ENCODE measurements at places on chromosomes 12 and 14.

GRCh38 chr12:1932264-1932777 is 13.9 kb upstream of the CACNA2D4 start:
- no peak for DNase-seq

DNA sequence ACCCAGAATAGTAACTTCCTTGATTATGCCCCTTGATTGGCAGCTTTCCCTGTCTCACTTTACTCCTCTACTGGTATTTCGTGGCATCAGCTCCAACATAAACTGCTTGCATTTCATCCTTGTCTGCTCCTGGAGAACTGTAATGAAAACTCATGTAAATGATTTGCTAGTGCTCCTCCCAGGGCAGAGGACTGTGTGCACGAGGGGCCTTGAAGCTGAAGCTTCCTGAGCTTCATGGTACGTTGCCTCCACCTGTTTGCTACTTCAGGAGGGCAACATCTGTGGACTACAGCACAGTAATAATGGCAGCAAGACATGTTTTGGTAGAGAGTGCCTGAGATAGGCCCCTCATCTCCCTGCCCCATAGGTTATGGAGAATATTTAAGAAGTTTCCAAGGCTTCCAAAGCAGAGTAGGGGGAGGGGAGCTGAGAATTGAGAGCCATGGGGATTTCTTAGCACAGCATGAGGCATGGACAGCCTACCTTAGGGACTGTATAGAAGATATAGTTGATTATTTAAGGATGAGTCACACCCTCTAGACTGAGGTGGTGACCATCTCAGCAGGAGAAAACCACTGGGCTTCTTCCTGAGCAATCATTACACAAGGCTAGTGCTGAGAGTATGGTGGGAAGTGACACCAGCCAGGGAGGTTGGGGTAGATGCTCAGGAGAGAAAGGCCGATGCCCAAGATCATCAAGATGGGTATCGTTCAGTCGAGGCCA is 29.5 kb downstream of the CCDC198 start:
- no peak for DNase-seq

GRCh38 chr12:49357103-49357678 is 10.1 kb upstream of the SPATS2 start:
- DNase-seq, result no peak

GRCh38 chr12:90280033-90280432 is 571.4 kb upstream of the ATP2B1 start:
- DNase-seq, result no peak

DNA sequence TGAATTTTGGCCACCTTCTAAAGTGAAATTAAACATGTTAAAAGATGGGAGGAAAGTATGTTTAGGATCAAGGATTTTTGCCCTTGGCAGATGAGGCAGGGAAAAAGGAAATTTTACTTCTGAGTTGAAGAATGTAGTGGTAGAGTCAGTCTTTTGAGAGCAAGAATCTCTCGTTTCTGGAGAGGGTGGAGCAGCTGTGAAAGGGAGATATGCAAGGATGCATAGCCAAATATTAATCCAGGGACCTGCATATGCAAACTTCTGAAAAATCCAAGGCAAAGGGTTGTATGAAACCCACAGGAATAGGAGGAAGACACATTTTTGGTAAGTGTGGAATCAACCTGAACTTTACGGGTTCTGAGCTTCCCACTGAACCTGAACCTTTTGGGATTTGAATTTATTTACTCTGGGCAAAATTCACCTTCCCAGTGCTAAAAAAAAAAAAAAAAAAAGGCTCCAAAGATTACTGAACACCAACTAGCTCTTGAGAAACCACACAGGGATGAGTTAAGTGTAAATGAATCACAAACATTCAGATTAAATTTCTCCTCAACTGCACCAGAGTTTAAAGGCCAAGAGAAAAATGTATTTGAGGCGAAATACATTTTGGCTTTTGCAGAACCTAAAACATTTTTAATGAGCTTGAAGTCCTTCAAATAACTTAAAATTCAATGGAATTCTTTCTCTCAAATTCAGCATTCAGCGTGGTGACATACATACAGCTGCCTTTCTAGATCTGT is 187.1 kb upstream of the CDKN3 start:
- DNase-seq, result no peak

DNA sequence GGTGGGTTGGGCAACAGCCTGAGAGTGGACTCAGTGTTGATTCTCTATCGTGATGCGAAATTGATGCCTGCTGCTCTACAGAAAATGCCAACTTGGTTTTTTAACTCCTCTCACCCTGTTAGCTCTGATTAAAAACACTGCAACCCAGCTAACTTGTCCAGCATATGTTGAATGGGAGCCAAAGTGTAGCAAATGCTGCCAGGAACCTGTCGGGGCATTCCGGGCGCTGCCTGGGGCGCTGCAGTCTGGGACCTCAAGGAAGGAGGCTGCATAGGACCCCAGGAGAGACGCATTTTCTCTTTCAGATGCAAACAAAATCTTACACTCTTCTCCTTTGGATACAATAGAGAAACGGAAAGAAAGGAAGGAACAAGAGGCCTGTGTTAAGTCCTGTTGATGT is 3.9 kb downstream of the B3GNT4 start:
- DNase-seq, result no peak

DNA sequence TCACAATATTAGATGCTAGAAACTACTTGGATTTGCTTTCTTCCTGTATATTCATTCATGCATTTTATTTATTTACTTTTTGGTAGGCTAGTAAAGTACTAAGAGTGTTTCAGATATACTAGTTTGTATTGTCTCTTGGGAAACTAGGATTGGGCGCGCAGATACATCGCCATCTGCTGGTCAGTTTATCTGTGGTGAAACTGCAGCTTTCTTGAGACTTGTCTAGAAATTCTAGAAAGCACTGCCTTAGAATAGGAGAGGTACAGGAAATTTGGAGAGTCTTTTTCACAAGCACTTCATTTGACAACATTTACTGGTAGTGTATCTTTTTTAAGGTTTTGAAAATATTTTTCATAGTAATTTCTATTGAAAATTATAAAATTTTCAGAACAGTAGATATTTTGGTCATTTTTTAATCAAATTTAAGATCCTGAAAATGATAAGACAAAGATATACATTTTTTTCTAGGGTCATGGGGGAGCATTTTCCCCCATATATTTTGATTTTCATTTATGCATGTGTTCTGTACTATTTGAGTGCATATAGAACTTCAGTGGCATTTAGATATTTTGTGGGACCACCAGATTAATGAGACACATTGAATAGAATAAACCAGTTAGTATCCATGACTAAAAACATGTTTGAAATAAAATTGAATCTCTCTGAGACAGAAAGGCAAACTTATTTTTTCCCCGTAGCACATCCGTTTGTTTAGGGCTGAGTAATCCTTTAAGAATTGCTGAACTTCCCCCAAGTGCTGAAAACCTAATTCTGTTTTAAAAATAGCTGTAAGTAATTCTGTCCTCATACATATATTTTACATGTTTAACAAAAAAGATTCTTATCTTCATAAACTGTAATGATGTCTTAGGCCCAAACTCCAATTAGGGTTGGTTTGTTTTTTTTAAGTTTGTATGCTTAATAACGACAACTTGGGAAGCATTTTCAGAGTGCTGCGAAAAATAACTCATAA is 44.5 kb downstream of the SLC38A6 start:
- peak; percentile 16 for DNase-seq

DNA sequence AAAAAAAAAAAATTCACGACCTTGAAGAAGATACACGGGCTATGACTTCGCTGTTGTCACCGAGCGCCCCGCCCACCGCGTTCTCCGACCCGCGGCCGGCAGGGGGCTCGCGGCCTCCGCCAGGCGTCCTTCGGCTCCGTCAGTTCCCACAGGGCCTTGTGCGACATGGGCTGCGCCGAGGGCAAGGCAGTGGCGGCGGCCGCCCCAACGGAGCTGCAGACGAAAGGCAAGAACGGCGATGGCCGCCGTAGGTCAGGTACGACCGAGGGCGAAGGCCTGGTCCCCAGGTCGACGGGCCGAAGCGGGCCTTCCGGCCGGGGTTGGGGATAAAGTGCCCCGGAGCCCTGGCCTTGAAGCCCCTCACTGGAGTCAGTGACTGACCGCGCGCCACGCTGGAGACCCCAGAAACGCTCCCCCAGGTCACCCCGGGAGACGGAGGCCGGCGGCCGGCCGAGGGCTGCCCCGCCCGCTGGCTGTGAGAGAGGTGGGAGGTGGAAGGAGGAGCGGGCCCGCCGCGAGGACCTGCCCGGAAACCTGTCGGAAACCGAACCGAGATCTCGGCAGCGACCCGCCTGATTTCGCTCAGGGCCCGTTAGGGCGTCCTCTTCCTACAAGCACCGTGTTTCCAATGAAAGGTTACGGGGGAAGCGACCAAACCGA is at the start of gene TXNRD1:
Gene TXNRD1, plus strand, starts transcription at position 142 of the 660 bp plus-strand sequence. Its CDS starts 24 bp downstream, at position 166.
- DNase-seq, result peak; percentile 78

GRCh38 chr12:2475984-2476383 is 318.8 kb upstream of the FKBP4 start:
- no peak for DNase-seq

DNA sequence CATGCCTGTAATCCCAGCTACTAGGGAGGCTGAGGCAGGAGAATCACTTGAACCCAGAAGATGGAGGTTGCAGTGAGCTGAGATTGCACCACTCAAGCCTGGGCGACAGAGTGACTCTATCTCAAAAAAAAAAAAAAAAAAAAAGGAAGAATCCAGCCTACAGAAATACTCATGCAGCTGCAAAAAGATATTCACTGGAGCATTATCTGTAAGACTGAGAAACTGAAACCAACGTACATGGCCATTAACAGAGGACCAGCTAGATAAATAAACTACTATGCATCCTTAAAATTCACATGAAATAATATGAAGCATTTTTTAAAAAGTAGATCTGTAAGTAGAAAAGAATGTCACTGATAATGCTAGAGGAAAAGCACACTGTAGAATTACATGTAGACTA is 3.5 kb downstream of the SLC7A7 start:
- no peak for DNase-seq

DNA sequence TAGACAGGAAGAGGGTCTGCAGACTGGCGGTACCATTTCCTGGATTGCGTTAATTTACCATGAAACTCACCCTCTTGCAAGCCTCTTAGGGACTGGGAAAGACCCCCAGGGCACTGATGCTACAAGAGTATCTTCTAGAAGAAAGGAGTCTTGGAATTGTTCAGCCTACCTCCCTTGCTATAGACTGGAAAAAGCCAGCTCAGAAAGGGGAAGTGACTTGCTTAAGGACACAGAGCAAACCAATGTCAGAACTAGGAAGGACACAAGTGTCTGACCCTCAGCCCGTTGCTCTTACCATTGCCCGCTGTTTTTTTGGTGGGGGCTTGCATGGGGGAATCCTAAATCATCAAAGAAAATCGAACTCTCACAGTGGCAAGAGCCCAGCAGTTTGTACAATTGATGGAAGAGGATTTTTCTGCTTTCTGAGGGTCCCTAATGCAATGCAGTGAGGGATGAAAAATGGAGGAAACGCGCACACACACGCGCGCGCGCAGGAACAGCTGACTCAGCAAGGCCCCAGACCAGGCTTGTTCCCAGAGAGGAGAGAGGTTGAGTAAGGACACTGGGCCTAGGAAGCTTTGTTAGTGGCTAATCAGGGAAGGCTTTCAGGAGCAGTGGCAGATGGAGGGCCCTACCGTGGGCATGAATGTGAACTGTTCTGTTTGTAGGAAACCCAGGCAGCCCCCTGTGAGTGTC is 50.9 kb downstream of the RIN3 start:
- no peak for DNase-seq

GRCh38 chr12:76634133-76634532 is 74.6 kb upstream of the OSBPL8 start:
- no peak for DNase-seq

GRCh38 chr14:39229222-39229543 is 4.5 kb upstream of the MIA2 start:
- peak; percentile 50 for DNase-seq

DNA sequence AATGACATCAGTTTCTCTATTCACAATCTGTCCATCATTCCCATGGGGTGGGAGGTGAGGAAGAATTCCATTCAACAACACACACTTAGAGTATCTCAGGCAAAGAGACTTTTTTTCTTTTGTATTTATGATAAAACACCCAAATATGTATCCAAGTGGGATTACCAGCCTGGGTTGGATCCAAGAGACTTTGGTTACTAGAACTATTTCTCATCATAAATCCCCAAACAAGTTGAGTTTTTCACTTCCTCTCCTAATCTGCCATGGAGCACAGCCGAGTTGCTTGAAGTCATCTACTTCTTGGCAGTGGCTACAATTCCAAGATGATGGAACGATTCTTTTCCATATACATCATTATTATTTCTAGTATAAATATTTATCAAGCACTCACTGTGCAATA is 209.2 kb upstream of the HMGA2 start:
- DNase-seq, result no peak

DNA sequence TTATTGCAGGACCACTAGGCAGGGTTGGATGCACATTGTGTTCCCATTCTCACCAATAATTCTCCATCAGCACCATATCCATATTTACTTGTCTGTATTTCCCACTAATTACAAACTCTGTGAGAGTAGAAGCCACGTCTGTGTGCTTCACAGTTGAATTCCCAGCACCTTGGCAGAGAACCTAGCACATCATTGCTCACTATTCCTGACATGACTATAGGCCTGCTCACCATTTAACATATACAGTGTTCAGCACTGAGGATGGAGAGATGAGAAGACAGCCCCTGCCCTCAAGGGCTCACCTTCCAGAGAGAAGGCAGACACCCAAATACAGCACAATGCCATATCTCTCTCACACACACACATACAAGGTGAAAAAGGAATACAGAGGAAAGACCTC is 5.0 kb downstream of the DAD1 start:
- no peak for DNase-seq

GRCh38 chr12:41968599-41968998 is 176.1 kb downstream of the GXYLT1 start:
- no peak for DNase-seq

GRCh38 chr14:91283666-91284065 is 39.2 kb upstream of the GPR68 start:
- DNase-seq, result no peak

- no peak for DNase-seq
Measured at GRCh38 chr12:117036547-117036946, 62.7 kb downstream of the TESC start.

- DNase-seq, result no peak
Measured at GRCh38 chr12:75760573-75761294, 249.3 kb upstream of the KRR1 start.

DNA sequence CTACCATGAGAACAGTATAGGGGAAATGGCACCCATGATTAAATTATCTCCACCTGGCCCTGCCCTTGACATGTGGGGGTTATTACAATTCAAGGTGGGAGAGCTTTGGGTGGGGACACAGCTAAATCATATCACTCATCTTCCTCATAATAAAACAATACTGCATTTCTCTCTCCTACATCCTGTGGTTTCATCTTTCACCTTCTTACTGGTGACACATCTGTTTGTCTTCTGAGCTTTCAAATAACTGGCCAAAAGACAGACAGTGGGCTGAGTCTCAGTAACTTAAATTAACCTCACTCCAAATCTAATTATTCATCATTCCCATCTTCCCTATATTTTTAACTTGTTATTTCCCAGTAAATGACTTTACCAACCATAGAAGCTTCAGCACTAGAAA is 729.7 kb upstream of the USP15 start:
- DNase-seq, result no peak

Data from stimulated activated CD4-positive, alpha-beta T cell treated with anti-CD3 and anti-CD28 coated beads, Interleukin-4, amount 100 ng/mL, for 48 hours (primary cell).